ENCODE measurements at places on chromosomes 7 and 10.

- DNase-seq: peak; percentile 63
These were observed 559 bp downstream of the TRA2A start for GRCh38 chr7:23531050-23531793.

GRCh38 chr7:9204571-9204970, 771.2 kb downstream of the NXPH1 start:
- no peak for DNase-seq

DNA sequence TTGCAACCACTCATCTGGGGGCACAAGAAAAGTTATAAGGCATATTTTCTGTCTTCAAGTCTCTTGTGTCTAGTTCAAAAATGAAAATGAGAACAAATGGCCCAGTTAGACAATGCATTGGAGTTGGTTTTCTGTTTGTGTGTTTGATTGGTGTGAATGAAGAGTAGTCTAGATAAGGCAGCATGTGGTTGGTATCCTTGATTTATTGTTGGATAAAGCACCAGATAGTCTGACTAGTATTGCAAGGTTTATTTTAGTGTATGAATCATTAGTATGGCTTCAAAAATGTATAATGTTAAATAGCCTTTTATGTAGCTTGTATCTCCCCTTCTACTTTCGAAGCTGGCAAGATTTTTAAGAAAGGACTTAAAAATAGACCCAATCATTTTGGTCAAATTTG, 237.3 kb downstream of the CDK14 start:
- DNase-seq: no peak

- no peak for DNase-seq
These were observed 655 bp downstream of the LMTK2 start for GRCh38 chr7:98107313-98107721.

DNA sequence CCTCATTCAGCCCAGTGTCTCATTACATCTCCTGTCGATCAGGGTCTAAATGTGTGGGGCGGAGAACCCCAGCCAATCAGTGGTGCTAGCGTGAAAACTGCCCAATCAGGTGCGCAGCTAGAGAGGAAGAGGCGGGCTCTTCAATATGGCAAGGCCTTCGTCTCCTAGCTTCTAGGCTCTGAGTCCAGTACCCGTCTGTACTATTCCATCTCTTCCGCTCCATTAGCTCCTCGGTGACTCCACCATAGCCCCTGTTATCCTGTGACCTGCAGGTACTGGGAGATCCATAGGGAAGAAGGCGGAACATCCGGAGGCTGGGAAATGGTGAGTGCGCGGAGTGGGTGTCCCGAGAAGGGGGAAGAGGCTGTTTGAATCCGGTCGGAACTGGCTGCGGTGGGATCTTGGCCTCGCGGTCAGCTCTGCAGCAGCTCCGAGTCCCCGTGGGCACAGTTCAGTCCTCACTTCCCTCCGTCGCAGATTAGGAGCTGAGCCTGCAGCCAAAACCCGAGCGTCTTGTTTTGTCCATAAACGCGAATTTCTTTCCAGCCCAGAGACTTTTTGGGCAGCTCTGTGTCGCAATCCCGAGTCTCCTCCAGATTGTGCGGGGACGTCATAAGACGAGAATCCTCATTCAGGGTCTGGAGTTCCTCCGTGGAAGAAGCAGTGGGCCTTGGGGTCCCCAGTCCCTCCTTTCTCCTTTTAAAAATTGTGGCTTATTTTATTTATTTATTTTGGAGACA, at the start of gene ZNF727:
ZNF727 (plus strand) TSS at position 134 of the 740 bp plus-strand sequence; CDS start at position 322, 188 bp downstream.
- no peak for DNase-seq

DNA sequence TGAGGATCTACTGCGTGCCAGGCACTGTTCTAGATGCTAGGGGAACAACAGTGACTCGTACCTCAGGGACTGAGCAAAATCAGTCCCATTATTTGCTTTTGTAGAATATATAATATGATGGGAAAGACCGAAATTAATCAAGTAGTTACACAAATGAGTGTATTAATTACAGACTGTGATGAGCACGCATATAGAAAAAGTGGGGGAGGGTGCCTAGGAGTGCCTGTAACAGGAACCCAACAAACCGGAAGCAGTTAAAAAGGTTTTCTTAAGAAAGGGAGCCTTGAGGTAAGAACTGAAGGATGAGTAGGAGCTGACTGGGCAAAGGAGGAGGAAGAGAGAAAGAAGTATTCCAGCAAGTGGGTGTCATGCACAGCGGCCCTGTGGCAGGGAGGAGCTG, 28.2 kb upstream of the IL6 start:
- no peak for DNase-seq

GRCh38 chr7:63899691-63900393, 98.8 kb upstream of the ZNF722 start:
- no peak for DNase-seq

GRCh38 chr10:118966850-118967125, 62.7 kb upstream of the NANOS1 start:
- DNase-seq: no peak

- no peak for DNase-seq
These were observed 70.8 kb downstream of the CREB5 start for GRCh38 chr7:28483112-28483511.

- peak; percentile 51 for DNase-seq
These were observed 76.0 kb downstream of the DIP2C start for GRCh38 chr10:613271-614138.

GRCh38 chr10:94316560-94316959, 46.2 kb downstream of the NOC3L start:
- DNase-seq: no peak

DNA sequence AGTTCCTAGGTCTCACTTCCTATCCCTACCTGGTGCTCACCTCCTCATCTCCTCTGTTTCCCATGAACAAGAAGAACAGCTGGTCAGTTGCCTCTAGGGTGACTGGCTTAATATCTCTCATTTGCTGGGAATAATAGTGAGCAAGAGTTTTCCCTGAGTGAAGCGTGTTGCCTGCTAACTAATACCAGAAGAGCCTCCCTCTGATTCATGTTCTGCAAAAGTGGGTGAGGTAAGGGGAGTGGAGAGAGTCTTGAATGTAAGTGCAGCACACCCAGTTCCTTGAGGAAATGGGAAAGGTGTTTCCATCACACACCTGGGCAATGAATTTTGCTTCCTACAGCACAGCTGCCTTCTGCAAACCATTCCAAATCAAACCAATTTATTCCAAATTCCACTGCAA, 29.6 kb downstream of the FZD1 start:
- no peak for DNase-seq

DNA sequence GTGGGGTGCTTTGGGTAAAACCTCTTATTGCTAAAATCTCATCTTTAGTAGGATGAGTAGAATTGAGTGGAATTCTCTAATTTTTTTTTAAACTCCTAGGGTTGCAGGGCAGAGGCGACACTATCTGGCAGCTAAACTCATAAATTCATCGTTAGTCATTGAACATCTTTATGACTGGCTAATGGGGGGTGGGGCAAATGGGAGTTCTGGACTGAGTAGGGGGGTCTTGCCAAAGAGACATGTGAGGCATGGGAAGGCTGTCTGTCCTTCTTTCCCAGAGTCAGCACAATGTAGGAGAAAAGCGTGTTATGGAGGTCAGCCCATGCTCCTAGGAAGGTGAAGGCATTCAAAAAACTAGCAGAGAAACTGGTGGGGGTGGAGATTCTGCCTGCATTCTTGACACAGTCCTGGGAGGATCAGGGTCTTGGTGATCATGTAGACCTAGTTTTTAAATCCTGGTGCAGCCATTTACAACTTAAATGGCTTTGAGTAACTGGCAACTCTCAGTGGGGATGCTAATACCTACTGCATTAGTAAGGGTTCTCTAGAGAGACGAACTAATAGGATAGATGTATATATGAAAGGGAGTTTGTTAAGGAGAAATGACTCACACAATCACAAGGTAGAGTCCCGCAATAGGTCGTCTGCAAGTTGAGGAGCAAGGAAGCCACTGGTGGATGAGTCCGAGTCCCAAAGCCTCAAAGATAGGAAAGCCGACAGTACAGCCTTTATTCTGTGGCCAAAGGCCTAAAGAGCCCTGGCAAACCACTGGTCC, 47.7 kb downstream of the EMX2 start:
- no peak for DNase-seq

- DNase-seq: no peak
These were observed 18.2 kb upstream of the ANKRD1 start for GRCh38 chr10:90939116-90939515.

DNA sequence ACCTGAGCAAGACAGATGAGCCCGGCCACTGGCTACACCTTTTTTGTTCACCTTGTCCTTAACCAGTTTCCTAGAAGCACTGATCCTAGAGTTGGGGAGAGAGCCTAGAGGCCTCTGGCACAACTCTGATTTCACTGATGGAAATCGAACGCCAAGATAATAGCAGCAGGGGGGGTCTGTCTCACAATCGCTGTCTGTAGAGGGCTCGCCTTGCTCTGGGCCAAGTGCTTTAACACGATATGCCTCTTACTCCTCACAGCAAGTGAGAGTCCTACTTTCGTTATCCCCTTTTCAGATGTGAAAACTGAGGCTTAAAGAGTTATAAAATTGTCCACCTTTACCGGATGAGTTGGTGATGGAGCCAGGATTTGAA, 472 bp downstream of the RASSF4 start:
- no peak for DNase-seq

DNA sequence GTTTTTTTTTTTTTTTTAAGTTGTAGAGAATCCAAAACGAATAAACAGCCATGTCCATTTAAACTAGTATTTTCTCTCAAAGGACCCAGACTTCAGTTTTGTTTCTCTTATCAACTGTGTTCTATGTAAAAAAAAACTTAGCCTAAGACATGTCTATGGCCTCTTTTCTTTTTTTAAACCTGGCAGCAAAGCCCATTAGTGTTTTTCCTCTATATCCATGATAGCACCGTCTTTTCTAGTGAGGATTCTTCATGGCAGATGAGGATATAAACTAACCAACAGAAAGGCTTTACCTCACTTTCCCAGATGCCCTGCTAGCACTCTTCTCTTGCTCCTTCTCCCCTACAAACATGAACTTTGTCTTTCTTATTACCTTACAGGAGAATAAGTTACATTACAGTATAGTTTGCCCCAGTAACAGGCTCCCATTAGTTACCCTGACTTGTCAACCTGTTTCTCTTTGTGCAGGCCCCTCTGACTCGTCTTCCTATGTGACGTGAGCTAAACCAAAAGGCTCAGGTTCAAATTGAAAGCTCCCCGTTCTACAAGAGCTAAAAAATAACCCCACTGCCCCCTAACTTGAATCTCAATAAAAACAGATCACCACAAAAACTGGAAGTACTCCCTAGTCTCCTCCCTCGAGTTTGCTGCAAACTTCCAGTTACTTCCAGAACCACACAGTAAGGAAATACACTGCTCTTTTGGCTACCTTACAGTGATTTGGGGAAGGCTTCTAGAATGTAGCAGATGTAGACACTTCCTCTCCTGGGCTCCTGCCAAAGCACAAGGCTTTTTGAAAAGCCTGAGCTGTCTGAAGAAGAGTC, 20.1 kb downstream of the P4HA1 start:
- DNase-seq: no peak

GRCh38 chr7:48540746-48541145, 369.5 kb downstream of the ABCA13 start:
- no peak for DNase-seq

GRCh38 chr10:77501152-77501845, 136.3 kb downstream of the KCNMA1 start:
- DNase-seq: no peak

GRCh38 chr7:81503771-81504170, 266.1 kb downstream of the HGF start:
- DNase-seq: no peak

GRCh38 chr7:4748231-4748681, 27.2 kb upstream of the AP5Z1 start:
- DNase-seq: no peak

- DNase-seq: no peak
These were observed 458.1 kb downstream of the RPS24 start for GRCh38 chr10:78491812-78492211.

DNA sequence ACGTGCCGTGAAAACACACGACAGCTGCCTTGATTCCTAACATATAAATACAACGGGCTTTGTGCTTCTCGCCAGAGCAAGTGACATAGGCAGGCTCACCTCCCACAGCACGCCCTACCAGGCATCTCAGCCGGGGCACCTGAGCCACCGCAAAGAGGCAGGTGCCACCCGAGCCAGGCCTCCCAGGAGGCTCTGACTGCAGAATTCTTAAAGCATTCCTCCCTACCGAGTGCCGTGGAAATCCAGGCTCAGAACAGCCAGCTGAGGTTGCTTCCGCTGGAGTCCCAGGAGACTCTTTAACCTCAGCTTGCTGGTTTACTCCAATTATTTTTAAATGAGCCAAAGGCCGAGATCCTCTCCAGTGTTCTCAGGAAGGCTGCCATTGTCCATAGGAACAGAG, 206.5 kb downstream of the USP6NL start:
- no peak for DNase-seq

DNA sequence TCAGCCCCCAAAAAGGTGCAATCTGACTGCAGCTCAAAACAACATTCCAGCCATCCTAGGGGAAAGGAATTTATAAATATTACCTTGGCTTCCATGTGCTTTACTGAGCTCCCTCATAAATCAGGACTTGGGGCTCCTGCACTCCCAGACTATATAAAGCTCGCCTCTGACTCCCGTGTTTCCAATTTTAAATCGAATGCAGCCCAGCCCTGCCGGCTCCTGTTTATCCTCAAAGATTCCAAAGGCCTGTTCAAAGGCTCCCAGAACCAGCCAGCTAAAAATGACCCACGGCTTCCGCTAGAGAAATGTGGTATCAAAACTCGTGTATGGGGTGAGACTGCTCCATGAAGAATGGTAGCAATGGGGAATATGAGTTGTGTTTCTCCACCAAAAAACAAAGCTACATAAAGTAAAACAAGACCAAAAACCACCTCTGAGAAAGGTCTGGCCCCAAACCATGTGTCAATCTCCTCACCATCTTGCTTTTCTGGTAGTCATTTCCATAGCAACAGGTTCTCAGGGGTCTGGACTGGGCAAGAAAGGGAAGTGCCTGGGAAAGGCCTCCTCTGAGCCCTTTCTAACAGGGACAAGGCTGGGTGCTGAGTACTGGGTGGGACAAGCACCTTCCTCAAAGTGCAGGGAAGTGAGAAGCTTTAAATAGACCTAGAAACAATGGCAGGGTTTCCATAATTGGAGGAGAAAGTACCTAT, 5.1 kb downstream of the CALML3 start:
- DNase-seq: no peak

GRCh38 chr10:133442191-133442966, 11.4 kb upstream of the SCART1 start:
- DNase-seq: no peak
